Cardiac muscle cell (in vitro differentiated cells and primary cell): ENCODE measurements at places on chromosomes 11 and 22. TPM values are rescaled to one million over a fixed set of nuclear protein-coding genes. Genes with fewer than 3 reads are reported as not detected.

TPBGL gene
- 0.18 and 0.21 TPM in 2 replicates for total RNA-seq

CALCA gene
- total RNA-seq = not detected in 2 replicates

PRR33 gene
- total RNA-seq = not detected in 2 replicates

DEUP1 gene
- total RNA-seq = 0.14 and 0.27 TPM in 2 replicates

MRGPRF gene
- total RNA-seq = 11.2 and 13.8 TPM in 2 replicates

SUN2 gene
- total RNA-seq = 41.4 and 105 TPM in 2 replicates

SCGB1C1 gene
- not detected in 2 replicates for total RNA-seq

OR52I1 gene
- total RNA-seq = not detected in 2 replicates

INS gene
- total RNA-seq = not detected in 2 replicates

CRYBB1 gene
- total RNA-seq = 0.11 TPM in 1 of 2 replicates, not detected in the other

SAA1 gene
- 0.70 TPM in 1 of 2 replicates, not detected in the other for total RNA-seq

ARHGAP42 gene
- total RNA-seq = 90.9 and 135 TPM in 2 replicates

APOL3 gene
- not detected in 2 replicates for total RNA-seq

CD248 gene
- total RNA-seq = 7.9 and 11.4 TPM in 2 replicates

TOB2 gene
- total RNA-seq = 32.0 and 42.4 TPM in 2 replicates
